ENCODE measurements at places on chromosomes 6 and 20. TPM values are rescaled to one million over a fixed set of nuclear protein-coding genes. Genes with fewer than 3 reads are reported as not detected.

- no peak for DNase-seq
Measured at GRCh38 chr6:3999800-4000661, 78.9 kb downstream of the FAM217A start.

The ADGRB3 gene
- 1.8 TPM for total RNA-seq

GRCh38 chr6:101605874-101606273, 212.4 kb downstream of the GRIK2 start:
- DNase-seq: no peak

GRCh38 chr6:109821428-109821827, 130.3 kb downstream of the FIG4 start:
- no peak for DNase-seq

GRCh38 chr6:133549371-133549801, 308.2 kb downstream of the EYA4 start:
- DNase-seq: no peak

GRCh38 chr20:3572151-3572550, 91.0 kb downstream of the GFRA4 start:
- DNase-seq: no peak

DNA sequence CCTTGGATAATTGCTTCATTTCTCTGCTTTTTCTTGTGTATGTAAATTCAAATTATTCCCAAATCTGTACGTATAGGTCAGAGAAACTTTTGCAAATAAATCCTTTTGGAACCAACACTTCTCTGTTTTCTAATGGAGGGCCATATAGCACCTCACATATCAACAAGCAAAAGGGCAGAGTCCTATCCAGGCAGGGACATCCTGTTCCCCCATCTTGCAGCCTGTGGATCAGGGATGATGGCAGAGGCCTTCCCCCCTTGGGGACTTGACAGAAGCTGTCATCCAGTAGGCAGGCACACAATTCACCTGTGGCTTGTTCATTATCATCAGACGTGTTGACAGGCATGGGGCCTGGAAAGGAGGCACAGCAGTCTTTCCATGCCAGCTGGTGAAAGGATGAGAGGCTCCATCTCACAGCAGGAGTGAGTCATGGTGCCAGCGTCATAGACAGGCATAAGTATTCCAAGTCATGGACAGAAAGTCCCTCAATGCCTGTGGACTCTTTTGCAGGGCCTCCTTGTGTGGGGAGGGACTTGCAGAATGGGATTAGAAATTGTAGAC, 31.8 kb upstream of the PLEKHG1 start:
- no peak for DNase-seq

The CD83 gene
- 5.7 TPM for total RNA-seq

DNA sequence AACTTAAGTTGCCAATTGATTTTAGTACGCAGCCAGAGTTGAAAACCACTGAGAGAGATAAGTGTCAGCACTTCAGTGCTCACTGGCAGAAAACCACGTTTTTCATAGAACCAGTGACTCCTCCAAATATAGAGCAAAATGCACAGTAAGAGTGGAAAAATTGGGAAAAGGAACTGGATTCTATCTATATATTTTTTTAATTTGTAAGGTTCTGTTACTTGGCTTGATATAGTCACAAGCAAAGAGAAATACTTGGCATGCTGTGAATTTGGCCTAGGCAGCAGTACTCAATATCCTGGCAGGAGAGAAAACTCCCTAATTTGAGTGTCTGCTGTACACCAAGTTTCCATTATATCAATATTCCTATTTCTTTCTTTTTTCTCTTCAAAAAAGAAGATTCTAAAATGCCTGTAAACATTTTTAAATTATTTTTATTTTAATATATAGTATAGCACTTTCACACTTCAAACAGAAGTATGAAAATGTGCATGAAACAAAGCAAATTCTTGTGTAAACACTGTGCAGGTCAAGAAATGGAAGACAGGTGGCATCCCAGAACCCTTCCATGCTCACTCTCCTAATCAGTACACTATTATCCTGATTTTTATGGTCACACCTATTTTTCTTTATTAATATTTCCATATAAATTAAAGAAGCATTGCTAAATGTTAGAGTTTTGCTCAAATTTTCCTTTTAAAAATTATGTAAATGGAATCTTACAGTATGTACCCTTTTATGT, 561.8 kb upstream of the RNF217 start:
- DNase-seq: no peak

- peak; percentile 26 for DNase-seq
Measured at GRCh38 chr20:62652041-62652893, 10.0 kb downstream of the SLCO4A1 start.

DNA sequence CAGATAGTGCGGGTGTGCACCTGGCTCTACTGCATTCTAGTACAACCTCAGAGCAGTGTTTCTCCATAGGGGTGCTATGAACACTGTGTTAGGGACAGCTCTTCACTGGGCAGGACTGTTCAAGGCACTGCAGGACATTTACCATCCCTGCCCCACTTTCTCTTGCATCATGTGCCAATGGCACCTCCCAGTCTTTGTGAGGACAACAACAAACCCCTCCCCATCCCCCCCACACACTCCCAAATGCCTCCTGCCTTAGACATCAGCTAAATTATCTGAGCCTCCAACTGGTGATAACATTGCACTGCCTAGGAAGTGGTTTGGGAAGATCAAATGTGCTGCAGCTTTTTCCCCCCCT, 98.9 kb downstream of the FYN start:
- no peak for DNase-seq

- DNase-seq: no peak
Measured at GRCh38 chr6:164453835-164454234, 855.6 kb downstream of the C6orf118 start.

The RCAN2 gene
- total RNA-seq: 23.3 TPM

GRCh38 chr6:148943451-148943850, 196.6 kb downstream of the UST start:
- no peak for DNase-seq

DNA sequence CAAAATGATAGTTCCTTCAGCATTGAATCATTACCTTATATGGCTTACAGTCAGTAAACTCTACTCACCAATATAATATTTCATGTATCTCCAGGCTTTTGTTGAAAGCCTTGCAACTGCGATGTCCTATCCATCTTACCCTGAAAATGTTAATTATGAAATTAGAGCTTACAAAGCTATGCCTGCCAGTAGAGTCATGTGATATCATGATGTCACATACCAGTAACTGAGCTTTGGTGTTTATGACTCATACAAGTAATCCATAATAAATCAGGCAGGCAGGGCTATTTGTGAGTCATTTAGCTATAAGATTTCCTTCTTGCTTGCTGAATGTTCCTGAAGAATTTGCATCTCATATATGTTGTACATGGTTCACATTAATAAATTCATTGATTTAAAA, 44.9 kb upstream of the FAM83B start:
- DNase-seq: no peak

GRCh38 chr6:43992783-43993644, 134.2 kb downstream of the MRPL14 start:
- DNase-seq: no peak

The IPCEF1 gene
- 0.77 TPM for total RNA-seq

DNA sequence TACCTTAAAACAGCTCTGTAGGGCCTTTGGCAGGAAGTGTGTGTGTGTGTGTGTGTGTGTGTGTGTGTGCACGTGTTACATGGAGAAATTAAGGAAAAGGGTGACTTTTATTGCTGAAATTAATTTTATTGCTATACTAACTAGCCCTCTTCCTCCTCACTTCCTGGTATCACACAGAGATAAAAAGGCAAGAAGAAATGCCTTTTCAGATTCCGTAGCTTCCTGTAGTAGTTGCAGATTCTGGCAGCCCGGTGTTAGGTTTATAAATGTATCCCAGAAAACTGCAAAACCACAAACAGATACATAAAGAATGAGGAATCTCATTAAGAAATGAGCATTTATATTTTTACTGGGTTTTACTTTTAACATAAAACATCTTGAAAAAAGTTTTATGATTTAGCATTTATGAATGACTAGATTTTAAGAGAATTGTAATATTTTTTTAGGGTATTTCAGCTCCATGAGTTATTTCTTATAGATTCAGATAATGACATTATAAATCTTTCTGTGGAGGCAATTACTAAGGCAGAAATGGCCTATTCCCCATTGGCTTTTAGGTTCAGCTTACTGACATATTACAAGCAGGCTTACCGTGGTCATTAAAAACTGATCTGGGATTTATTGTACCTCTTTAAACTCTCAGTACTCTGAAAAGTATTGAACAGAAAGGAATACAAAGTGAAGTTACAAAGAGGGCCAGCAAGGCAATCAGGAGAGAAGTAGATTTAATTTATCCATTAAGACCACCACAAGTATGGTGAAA, 249.1 kb upstream of the TSHZ2 start:
- DNase-seq: no peak

The TNF gene
- not detected for total RNA-seq

- DNase-seq: no peak
Measured at GRCh38 chr6:90382760-90383159, 86.1 kb upstream of the BACH2 start.

DNA sequence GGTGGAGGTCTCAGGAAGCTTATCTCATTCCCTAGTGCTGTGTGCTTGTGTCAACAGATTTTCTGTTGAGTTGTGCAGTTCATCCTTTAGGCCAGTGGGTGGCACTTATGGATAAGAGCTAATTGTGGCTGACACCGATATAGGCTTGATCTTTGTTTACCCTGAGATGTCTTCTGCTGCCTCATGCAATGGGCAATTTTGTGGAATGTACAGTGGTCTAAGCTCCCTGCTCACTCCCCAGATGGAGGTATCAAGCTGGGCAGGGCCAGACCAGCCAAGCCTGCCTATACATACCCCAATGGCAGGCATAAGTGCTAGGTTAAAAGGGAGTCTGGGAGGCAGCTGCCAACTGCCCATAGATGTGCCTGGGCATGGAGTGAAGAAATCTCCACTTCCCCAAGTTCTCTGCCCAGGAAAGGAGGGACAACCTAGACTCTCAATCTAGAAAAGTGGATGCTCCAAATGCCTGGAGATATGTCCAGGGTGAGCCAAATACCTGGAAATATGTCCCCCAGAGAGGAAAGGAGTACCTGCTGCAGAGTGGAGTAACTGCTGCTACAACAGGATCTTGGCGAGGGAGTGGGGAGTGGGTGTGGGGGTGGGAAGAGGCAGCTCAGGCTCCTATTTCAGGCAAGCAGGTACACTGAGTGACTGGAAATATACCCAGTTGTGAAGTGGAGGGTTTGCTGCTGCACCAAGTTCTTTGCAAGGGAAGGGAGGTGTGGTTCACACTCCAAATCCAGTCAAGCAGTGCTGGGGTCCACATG, 53.2 kb upstream of the ARG1 start:
- DNase-seq: no peak

- no peak for DNase-seq
Measured at GRCh38 chr6:51182827-51183226, 364.2 kb downstream of the TFAP2B start.

- DNase-seq: no peak
Measured at GRCh38 chr20:25319241-25320034, 71.2 kb downstream of the ABHD12 start.

GRCh38 chr6:7680393-7681075, 45.4 kb upstream of the BMP6 start:
- DNase-seq: no peak

DNA sequence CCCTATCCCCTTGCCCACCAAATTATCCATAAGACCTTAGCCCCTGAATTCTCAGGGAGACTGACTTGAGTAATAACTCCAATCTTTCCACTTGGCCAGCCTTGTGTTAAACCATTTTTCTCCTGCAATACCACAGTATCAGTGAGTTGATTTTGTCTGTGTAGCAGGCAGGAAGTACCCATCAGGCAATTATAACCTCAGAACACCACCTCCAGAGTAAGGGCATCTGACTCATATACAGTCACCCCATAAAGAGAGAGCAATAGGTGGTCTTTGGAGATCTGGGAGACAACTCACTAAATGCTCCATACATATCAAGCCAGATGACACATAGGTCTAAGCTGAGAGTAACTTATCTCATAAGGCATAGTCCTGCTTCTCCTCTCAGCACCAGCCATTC, 83.7 kb downstream of the FILIP1 start:
- DNase-seq: no peak

The FERMT1 gene
- total RNA-seq: 8.4 TPM

DNA sequence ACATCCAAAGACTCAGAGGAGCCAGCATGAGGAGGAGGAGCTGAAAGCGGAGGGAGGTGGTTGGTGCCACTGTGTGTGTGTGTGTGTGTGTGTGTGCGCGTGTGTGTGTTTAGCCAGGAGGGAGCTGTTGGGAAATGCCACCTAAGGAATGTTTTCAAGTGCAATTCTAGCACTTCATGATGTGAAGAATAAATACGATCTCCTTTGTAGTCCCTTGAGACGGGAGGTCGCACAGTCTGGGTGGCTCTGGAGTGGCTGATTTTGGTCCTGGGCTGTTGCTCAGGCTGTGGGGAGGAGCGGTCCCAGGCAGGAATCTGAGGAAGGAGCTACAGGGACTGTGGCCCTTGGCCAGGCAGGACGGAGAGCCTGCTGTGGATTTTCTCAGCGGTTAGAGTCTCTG, 93.7 kb downstream of the PPP1R14C start:
- DNase-seq: no peak

The C20orf202 gene
- 0.26 TPM for total RNA-seq

GRCh38 chr6:108777536-108777935, 70.7 kb upstream of the ARMC2 start:
- DNase-seq: no peak

The TCF21 gene
- total RNA-seq: not detected

The ZKSCAN4 gene
- 9.0 TPM for total RNA-seq

DNA sequence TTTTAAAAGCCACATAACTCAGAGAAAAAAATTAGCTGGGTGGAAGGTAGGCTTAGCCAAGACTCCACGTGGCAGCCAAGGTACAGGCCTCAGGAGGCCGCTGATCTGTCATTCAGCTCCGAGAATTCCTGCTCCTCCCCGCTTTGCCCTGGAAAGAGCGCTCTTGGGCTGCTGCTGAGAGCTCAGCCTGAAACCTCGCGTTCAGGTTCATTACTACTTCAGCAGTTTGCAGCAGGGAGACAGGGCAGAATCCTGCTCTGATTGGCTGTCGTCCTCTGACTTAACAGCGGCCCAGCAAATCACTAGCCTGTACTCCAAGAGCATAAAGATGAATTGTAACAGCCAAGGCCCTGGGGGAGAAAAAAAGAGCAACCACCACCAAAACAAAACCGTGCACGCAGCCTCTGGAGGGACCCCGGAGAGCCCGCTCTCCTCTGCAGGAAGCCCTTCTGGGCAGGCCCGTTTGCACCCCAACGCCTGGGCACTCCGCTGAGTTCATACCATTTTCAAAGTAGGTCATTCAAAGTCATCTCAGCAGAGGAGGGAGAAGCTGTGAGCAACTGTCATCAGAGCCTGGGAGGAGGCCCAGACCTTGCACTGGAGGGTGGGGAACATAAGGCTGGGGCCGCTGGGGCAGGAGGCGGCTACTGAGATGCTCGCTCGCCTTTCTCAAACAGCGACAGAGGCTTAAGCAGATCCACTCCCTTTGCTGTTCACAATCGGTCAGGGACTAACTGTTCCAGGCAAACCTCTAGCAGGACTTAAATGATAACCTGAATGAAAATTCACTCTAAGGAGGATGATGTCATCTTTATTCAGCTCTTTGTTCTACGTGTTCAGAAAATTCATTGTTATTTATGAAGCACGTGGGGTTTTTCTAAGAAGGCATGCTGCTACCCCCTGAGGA, 42.3 kb upstream of the ATXN1 start:
- DNase-seq: peak; percentile 29
